ENCODE measurements at places on chromosomes 16 and 17.

DNA sequence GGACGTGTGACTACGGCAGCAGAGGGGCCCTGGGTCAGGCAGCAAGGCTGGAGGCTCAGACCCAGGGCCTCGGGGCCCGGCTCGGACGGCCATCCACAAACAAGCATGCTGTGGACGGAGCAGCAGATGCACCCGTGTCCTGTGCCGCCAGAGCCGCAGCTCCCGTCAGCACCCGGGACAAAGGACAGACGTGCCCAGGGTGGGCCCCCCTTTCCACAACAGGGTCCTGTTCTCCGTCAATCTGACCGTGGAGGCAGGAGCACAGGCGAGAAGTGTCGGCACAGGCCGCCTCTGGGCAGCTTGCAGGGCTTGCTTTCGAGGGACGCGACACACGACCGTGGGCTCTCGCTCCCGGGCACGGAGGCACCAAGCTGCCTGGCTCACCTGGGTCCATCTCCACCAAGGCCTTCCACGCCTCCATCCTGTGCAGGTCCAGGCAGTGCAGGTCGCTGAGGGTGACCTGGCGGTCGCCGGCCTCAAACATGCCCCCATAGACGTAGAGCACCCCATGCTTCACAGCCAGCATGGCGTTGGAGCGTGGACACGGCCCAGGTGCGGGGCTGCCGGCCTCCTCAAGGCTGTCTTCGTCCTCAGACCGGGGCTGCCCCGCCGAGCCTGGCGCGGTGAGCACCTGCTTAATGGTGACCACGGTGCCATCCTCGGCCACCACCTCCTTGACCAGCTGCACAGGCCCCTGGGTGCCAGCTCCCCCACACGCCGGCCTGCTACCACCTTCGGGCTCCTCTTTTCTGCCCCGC, 56.7 kb downstream of the KLHDC4 start:
- no peak for DNase-seq

GRCh38 chr17:8314797-8315763, 5.0 kb downstream of the ARHGEF15 start:
- no peak for DNase-seq

DNA sequence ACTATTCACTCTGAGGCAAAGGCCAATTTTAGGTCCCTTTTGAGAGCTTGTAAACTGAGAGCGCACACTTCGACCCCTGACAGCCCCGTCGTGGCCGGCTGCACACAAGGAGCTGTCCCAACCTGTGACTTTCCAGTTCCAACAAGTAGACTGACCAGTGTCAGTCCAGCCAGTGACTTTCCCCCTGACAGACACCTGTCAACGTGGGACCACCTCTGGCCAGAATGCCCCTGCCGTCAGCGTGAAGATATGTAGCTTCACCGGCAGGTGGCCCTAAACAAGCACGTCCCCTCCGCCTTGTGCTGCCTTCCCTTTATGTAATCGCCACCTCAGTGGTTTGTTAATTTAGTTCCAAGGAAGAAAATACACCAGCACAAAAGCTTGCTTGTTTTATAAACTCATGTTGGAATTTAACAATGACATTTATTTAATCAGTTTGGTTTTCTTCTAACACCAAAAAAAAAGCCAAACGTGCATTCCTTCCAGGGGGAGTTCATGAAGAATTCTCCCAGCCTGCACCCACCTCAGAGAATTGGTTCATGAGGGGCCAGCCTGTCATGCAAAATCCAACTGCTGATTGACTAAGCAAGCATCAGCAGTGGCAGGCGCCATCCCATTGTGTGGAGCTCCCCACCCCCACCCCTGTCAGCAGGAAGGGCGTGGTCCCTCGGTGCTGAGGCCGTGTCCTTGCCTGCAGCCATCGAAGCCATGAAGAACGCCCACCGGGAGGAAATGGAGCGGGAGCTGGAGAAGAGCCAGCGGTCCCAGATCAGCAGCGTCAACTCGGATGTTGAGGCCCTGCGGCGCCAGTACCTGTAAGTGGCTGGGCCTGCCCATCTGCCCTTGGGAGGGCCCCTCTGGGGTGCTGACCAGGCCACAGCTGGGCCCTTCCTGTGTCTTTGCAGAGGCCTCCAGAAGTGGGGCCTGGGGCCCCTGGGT, 33.9 kb downstream of the PLD6 start:
- no peak for DNase-seq

DNA sequence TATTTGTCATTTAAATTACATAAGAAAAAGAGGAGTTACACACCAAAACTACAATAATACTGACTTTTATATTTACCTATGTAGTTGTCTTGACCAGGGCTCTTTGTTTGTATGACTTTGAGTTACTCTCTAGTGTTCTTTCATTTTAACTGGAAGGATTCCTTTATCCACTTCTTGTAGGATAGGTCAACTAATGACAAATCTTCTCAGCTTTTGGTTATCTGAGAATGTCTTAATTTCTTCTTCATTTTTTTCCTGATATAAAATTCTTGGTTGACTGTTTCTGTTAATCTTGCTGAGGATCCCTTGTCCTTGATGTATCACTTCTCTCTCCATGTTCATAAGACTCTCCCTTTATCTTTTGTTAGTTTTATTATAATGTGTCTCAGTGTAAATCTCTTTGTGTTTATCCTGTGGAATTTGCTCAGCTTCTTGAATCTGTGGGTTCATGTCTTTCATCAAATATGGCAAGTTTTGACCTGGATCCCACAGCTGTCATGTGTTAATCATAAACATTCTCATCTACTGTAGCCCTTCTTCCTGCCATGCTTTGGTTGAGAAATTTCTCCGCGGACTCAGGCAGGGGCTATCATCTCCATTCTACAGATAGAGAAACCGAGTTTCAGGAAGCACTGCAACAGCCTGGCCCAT, 5.4 kb downstream of the PRSS41 start:
- DNase-seq = no peak

DNA sequence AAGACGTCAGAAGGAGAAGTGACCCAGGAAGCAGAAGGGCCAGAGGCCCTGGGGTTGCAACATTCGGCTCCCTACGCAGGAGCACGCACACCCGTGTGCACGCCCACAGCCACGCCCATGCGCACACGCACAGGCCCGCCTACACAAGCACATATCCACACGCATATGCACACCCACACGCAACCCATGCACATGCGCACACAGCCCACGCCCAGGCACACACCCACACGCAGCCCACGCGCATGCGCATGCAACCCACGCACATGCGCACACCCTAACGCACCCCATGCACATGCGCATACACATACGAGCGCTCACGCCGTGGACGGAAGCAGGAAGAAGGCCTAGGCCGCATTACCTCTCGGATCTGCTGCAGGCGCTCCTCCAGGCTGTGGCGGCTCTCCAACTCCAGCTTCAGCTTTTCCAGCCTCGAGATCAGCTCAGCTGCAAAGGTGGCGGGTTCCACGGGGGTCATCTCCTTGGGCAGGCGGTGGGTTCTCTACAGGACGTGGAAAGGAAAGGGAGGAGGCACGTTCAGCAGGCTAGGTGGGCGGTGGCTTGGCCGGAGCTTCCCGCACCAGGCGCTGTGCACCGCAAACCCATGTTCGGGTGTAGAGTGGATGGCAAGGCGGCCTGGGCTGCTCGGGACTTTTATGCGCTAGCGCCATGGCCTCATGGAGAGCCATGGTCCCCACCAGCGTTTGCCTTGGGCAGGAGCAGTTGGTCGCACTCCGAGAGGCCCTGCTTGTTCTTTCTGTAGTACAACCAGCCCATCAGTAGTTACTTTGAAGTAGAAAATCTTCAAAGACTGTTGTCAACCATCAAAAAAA, 23.4 kb downstream of the AXIN2 start:
- DNase-seq = no peak

DNA sequence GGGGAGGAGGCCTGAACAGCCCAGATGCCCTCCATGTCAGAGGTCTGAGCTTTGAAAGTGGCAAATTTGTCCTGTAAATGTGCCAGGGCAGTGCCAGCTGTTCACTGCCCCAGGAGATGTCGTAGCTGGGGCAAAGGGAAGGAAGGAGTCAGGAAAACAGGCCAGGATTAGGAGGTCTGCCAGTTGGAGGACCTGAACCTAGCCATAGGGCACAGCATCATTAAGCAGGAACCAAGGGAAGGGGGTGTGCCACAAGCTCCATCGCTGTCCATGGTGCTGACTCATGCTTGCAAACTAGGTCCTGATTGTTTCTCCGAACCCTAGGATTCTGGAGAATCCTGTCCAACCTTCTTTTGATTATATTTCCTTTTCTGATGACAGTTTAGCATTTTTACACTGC, 124.2 kb downstream of the TMEM132E start:
- no peak for DNase-seq

DNA sequence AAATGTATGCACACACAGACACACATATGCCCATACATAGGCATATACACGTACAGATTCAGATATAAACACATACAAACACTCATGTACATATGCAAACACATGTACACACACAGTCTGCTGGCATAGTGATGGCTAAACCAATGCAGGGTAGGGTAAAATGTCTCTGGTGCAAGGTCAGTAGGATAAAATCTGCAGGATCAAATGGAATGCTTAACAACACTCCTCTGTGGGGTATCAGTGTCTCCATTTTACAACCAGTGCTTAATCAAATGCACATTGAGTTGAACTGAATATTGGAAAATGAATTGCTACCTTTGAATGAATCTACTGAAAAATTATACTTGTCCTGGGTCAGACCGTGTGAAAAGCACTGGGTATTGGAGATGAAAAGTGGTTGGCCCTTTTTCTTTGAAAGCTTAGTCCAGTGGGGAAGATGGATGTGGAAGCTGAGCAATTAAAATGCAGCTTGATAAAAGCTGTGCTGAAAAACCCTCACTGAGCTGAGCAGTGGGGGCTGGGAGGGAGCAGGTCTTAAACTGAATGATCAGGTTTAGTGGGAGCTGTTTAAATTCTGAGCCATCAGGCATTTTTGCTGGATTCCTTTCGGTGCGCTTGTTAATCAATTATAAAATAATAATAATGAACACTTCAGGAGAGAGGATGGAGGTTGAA, 314.7 kb downstream of the HAPSTR1 start:
- no peak for DNase-seq

- no peak for DNase-seq
These were observed 34.2 kb downstream of the MPHOSPH6 start for GRCh38 chr16:82135844-82136243.

DNA sequence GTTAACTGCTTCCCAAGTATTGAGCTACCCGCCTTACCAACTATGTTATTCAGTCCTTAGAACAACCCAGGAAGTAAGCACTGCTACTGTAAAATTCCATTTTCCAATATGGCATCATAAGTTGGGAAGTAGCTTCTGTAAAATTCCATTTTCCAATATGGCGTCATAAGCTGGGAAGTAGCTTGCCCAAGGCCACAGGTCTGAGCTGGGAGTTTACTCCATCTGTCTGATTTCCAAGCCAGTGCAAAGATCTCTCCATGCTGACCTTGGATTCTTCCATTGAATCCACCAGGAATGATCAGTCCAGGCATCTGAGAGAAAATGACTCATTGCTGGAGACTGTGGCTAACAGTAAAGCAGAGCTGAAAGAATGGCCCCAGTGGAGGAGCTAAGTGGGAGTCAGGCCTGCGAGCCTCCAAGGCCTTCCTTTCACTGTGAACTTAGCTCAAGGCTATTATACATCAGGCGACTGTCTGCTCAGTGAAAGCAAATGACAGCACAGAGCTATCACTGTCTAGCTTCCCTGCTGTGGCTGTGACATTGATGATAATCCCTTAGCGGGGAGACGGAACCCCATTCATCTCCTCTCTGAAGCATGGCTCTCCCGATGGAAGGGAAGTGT, 430.4 kb downstream of the HAPSTR1 start:
- no peak for DNase-seq

- DNase-seq = peak; percentile 35
These were observed 113.9 kb downstream of the VPS53 start for GRCh38 chr17:600576-601243.

DNA sequence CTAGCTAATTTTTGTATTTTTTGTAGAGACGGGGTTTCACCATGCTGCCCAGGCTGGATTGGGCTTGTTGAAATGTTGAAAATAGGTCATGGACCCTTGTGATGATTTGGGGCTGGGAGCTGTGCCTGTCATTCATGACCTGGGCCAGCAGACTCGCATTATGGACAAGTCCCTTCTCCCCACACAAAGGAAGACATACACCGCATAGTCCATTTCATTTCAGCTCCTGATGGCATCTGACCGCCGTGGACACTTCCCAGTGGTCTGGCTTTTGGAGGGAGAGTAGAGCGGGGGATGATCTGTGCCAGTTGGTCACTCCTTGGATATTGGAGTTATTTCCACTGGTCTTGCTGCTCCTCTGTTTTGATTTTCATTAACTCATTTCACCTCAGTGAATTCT, 34.8 kb downstream of the MPRIP start:
- no peak for DNase-seq

DNA sequence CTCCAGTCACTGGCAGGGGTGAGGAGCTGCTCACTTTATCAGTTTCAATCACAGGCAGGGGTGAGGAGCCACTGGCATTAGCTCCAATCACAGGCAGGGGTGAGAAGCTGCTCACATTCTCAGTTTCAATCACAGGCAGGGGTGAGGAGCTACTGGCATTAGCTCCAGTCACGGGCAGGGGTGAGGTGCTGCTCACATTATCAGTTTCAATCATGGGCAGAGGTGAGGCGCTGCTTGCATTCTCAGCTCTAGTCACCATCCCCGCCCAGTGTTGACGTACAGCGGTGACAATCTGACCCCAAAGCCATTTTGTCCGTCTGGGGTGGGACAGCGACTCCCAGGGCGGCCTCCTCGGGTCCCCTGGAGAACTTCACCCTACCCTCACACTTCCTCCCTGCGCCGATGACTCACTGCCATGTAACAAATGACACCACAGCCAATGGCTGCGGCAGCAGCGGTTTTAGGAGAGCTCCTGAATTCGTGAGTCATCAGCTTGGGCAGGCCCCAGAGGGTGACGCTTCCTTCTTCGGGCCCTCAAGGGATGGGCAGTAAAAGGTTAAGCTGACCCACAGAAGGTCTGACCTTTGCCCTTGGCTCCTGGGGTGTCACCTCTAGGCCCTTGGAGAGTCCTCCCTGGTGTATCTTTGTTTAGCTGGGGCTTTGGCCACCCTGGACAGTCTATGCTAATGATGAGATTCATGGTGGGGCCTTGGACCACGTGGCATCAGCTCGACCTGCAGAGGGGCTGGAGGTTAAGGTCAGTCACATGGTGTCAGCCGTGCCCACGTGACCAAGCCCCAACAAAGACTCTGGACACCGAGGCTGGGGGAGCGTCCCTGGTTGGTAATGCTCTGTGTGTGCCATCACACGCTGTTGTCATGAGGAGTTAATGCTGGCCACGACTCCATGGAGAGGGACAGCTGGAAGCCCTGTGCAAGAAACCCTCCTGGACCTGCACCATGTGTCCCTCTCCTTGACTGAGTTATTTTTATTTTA, 171.7 kb downstream of the C16orf95 start:
- no peak for DNase-seq

GRCh38 chr17:57349541-57350247, 93.4 kb downstream of the MSI2 start:
- no peak for DNase-seq

Measured in hematopoietic multipotent progenitor cell treated with erythropoietin and hydrocortisone succinate and interleukin-3 and kit ligand, for 17 days (in vitro differentiated cells).